ENCODE measurements at places on chromosomes 7 and 10. TPM values are rescaled to one million over a fixed set of nuclear protein-coding genes. Genes with fewer than 3 reads are reported as not detected.

DNA sequence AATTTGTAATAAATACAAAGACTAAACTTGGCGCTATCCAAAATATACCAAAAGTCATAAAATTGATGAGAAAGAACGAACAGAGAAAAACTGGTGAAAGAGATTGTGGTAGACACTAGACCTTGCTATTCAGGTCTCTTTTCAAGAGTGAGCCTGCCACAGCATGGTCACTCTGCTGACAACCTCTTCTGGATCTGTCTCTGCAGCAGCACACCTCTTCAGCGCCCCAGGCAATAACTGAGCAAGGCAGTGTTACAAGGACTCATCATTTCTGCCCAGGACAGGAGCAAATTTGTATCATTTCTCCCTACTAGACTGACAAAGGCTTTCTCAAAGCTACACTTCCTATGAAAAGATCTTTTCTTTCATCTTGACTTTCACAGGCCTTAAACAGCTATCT lies 976.0 kb downstream of the DNAJB9 start:
- DNase-seq: no peak

DNA sequence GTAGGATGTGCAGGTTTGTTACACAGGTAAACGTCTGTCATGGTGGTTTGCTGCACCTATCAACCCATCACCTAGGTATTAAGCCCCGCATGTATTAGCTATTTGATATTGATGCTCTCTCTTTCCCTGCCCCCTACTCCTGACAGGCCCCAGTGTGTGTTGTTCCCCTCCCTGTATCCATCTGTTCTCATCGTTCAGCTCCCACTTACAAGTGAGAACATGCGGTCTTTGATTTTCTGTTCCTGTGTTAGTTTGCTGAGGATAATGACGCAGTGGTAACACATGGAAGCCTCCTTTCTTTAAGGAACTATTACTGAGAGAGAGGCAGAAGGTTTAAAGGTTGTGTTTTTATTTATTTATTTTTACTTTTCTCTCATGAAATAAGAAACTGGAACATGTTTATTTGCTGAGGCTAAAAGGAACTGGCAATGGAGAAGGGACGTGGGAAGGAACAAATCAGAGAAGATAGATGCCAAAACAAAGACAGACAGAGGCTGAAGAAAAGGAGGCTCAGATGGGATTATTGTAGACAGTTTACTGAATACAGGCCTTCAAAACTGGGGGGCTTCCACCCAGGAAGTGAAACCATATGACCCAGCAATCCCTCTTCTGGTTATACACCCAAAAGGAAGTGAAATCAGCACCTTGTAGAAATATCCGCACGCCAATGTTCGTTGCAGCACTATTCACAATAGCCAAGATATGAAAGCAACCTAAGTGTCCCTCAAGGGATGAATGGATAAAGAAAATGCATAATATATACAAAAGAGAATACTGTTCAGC lies 556.3 kb downstream of the GRM8 start:
- no peak for DNase-seq

DNA sequence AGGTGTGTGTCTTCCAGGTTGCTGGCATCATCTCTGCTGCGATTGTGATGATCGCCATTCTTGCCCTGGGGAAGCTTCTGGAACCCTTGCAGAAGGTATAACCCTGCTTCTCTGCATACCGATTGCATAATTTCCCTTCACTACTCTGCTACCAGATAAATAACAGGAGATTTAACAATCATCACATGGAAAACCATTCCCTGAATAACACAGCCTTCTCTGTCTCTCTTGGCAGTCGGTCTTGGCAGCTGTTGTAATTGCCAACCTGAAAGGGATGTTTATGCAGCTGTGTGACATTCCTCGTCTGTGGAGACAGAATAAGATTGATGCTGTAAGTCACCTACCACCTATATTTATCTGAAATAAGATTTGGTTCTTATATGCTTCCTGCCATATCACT lies 33.8 kb downstream of the SLC26A4 start:
- DNase-seq: no peak

DNA sequence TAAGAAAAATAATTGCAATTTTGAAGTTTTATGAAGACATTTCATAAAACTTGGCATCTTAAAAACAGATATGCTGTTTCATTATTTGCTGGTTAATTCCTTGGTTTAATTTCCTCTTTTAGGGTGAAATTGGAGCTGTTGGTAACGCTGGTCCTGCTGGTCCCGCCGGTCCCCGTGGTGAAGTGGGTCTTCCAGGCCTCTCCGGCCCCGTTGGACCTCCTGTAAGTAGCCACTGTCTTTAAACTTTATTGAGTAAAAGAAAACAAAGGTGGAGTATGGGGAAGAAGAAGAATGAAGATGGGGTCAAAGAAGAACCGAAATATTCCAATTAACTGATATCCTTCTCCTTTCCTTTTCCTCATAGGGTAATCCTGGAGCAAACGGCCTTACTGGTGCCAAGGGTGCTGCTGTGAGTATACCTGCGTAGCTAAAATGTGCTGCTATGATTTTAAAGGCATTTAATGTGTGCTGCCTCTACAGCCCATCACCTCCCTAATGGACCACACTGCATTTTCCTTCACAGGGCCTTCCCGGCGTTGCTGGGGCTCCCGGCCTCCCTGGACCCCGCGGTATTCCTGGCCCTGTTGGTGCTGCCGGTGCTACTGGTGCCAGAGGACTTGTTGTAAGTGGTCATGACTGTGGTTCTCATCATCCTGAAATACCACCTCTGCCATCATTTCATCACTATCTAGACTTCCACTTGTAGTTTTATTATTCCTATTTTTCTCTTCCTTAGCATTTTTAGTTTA lies 14.7 kb downstream of the COL1A2 start:
- no peak for DNase-seq

DNA sequence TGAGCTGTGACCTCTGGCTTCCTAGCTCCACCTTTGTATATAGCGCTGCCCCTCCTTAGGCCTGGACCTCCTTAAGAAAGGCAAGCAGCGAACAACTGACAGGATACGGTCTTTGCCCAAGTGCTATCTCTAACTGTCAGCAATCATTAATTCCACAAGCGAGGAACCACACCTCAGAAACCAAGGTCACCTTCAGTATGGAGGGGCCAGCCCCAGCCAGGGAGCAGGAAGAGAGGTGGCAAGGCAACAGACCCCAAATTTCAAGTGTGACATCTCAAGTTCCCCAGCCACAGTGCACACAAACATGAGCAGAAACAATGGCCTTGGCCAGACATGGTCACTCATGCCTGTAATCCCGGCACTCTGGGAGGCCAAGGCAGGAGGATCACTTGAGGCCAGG lies 4.8 kb upstream of the AOC1 start:
- no peak for DNase-seq

DNA sequence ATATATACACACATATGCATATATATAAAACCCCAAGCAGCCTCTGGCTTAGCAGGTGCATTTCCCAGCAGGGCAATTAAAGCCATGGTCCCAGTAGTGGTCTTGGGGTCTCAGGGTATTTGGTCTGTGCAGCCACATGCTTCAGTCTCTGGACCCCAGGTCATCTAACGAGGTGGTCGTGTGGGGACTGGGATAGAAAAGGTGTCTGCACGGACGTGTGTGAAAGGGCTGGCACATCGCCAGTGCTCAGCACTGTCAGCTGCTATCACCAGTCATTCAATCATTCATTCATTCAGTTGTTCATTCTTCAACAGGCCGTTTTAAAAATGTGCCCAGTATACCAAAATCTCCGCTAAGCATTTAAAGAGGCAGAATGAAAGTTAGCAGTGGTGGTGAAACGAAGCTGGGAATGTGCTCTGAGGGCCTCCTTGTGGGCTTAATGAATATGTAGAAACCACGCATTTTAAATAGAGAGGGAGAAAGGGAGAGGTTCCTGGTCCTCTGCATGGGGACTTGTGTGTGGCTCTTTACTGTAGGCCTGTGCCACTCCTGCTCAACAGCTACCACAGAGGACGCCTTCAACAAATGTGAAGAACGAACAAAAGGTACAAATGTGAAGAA lies 170.4 kb downstream of the EGFR start:
- peak; percentile 46 for DNase-seq

- DNase-seq: no peak
These were observed 72.8 kb downstream of the TBXAS1 start for GRCh38 chr7:139901901-139902300.

DNA sequence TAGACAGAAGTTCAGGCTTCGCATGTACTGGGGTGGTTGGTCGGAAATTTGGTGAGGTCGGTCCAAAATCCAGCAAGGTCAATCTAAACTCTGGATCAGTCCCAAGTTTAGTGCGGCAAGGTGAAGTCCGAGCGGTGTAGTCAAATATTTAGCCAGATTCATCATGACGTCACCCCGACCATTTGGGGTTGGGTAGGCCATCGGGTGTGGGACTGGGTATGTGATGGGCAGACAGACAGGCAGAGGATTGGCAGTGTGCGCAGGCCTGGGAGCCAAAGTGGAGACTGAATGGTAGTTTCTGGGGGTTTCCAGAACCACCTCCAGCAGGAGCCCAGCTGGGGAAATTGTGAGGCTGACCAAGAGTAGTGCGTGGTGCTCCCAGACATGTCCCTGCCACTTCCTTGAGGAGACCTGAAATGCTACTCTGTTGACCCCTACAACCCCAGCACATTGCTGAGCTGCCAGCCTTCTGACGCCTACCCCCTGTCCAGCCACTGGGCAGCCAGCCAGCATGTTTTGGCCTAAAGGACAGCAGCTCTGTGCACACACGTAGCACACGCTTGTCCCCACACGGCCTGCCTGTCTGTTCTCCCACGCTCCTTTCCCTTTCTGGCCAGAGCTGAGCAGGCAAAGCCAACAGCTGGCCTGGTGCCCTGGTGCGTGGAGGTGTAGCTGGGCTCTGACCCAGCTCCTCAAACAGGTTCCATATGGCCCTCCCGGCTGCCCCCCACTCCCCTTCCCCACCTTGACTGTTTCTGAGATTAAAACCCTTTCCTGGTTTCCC lies 55.9 kb downstream of the FAM241B start:
- DNase-seq: peak; percentile 31

- no peak for DNase-seq
These were observed 339.4 kb downstream of the PRPF18 start for GRCh38 chr10:13925971-13926780.

- no peak for DNase-seq
These were observed 98.3 kb downstream of the PDGFA start for GRCh38 chr7:421136-421991.

DNA sequence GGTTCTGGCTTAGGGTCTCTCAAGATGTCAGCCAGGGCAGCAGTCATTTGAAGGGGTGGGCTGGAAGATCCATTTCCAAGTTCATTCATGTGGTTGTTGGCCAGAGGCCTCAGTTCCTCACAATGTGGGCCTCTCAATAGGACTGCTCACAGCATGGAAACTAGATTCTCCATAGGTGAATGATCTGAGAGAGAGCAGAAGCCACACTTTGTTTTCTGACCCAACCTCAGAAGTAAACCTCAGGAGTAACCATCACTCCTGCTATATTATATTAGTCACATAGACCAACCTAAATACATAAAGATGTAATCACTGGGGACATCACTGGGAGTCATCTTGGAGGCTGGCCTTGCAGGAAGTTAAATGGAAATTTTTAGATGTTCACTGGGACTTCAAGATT lies 42.2 kb downstream of the GBF1 start:
- DNase-seq: no peak

- no peak for DNase-seq
These were observed 37.4 kb downstream of the WIPF3 start for GRCh38 chr7:29843726-29844125.

GRCh38 chr7:100892364-100893317 lies 3.0 kb downstream of the ACHE start:
- DNase-seq: peak; percentile 26

DNA sequence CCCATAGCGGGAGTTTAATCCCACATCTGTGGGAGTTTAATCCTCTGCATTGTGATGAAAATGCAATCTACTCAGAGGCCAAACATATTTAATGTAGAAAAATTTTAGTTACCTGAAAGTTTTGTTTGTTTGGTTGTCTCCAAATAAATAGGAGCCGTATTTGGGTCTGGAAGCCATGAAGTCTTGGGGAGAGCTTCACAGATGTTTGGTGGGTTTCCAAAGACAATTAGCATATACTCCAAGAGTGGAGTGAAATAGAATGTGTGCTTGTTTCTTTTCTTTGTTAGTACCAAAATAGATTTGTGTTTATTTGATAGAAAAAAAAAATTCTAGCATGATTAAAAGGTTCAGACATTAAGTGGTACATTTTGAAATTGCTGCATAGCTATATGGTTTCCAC lies 50.9 kb downstream of the ANK3 start:
- no peak for DNase-seq

GRCh38 chr7:37532636-37533035 lies 84.0 kb upstream of the ELMO1 start:
- DNase-seq: no peak

GRCh38 chr7:28976022-28976421 lies 17.9 kb upstream of the TRIL start:
- DNase-seq: no peak

- DNase-seq: no peak
These were observed 85.2 kb downstream of the VTI1A start for GRCh38 chr10:112532189-112532588.

DNA sequence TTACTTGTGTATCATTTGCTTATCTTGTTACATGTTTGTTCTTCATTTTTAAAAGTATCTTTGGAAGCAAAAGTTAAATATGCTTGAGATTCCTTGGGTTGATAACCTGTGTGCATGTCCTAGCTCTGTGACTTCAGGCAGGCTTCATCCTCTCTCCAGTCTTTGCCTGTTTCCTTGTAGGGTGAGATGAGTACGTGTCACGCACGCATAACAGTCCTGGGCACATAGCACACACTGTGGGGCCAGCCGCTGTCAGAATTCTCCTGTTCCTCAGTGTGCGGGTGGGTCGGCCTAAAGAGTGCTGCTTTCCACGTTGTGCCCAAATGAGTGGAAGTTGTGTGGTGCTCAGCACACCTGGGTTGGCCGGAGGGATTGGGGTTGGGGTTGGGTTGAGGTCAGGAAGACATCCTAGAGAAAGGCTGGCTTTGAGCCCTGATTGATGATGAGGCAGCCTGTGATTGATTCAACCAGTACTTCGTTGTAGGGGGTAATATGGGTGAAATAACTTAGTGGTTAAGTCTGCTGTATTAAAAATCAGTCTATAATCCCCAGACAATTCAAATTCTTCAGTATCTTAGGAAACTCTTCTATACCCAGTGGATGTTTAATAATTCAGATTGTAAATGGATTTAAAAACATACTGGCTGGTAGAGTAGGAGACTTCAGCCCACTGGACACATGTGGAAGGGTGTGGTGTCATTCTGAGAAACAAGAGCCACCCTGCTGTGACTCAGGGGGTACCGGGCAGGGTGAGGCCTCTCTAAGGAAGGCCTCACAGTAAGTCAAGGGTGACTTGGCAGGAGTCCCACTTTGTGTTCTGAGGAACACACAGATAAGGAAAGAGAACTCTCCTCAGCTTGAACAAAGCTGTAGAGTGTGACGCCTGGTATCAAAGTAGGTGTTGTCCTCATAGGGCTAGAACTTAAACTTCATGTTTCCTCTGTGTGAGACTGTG lies 54.8 kb downstream of the DAGLB start:
- DNase-seq: peak; percentile 61

The PNLIPRP2 gene
- polyA plus RNA-seq: 0.37 TPM

The ACTR3C gene
- 1.6 TPM for polyA plus RNA-seq

The DOCK1 gene
- 24.7 TPM for polyA plus RNA-seq

The OSBPL3 gene
- 11.3 TPM for polyA plus RNA-seq

The FAM25A gene
- not detected for polyA plus RNA-seq

The PALD1 gene
- polyA plus RNA-seq: 7.5 TPM

The CPA2 gene
- 0.05 TPM for polyA plus RNA-seq

The SGCE gene
- polyA plus RNA-seq: 157 TPM

The FRMD4A gene
- 11.3 TPM for polyA plus RNA-seq

The VTI1A gene
- polyA plus RNA-seq: 7.8 TPM

The SAMD9 gene
- 3.3 TPM for polyA plus RNA-seq

The GIMAP5 gene
- polyA plus RNA-seq: 39.7 TPM

The CRHR2 gene
- not detected for polyA plus RNA-seq

The RSU1 gene
- 184 TPM for polyA plus RNA-seq

The PARG gene
- polyA plus RNA-seq: 10.5 TPM

The CCDC126 gene
- polyA plus RNA-seq: 7.1 TPM
